Urinary bladder (tissue), 4 donors: ENCODE measurements at places on chromosomes 5 and 9. TPM values are rescaled to one million over a fixed set of nuclear protein-coding genes. Genes with fewer than 3 reads are reported as not detected.

DNA sequence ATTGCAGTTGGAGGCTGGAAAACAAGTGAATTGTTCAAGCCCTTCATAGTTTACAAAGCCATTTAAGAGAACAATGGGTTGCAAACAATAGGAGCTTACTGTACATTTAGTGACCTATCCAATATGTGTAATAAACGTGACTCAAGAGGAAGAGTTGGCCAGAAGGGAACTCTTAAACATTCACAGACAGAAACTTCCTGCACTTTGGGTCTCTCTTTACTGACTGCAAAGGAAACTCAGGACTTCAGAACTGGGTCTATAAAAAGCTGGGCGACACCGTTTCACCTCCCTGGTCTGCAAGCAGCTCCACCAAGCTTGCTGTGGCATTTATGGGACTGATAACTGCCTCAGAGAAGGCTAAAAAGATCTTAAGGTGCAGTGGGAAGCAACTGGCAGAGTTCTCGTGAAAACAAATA, 48.7 kb upstream of the SPATA31D4 start:
- no peak for DNase-seq

- DNase-seq: no peak
These were observed 245.9 kb upstream of the ADAMTSL1 start for GRCh38 chr9:18228101-18228500.

DNA sequence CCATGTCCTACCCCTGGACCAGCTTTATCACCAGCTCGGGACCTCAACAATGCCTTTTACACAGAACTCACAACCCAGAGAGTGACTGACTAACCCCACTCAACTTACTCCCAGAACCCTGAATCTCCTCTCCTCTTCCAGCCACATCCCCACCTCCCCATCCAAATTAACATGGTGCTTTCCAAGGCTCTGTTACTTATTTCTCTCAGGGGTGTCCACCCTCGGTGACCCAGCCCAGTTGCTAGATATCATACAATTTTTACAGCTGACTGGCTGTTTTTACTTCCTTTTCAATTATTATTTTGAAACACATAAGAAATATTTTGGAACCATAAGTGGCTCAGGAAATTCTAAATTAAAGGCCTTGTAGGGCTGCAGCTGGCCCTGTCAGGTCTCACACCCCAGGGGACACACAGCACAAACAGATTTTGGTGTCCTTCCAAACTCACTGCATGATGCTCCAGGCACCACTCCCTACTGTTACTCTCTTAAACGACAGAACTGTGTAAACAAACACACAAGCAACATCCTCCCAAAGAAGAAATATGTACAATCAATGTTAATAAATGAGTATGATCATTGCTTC, 180.6 kb downstream of the ADAMTS12 start:
- no peak for DNase-seq

- no peak for DNase-seq
These were observed 4.4 kb downstream of the MPDZ start for GRCh38 chr9:13274886-13275641.

DNA sequence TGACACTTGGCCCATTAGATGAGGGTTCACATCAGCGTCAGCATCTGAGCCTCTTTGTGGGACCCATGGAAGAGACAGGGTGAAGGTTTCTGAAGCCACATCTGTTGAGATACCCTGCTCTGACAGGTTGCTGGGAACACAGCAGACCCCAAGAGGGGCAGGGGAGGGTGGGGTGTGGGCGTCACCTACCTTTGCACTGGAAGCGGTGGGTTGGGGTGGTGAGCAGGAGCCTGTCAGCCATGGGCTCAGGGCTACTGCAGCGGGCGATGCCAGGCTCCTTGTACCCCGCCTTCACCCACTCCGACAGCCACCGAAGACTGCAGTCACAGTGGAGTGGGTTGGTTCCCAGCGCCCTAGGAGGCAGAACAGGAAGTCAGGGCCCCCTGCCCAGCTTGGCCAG, 131.5 kb upstream of the PANK3 start:
- no peak for DNase-seq

DNA sequence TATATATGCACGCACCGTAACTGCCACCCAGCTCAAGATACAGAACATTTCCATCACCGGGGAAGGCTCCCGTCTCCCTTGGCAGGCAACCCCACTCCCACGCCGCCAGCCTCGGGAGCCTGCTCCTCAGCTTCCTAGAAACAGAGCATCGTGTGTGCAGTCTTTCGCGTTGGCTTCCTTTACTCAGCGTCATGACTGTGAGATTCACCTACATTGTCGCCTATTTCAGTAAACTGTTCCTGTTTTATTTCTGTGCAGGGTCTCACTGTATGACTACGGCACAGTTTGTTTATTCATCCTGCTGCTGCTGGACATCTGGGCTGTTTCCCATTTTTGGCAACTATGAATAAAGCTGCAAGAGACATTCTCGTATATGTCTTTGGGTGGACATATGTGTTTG, 90.7 kb downstream of the STK10 start:
- no peak for DNase-seq

DNA sequence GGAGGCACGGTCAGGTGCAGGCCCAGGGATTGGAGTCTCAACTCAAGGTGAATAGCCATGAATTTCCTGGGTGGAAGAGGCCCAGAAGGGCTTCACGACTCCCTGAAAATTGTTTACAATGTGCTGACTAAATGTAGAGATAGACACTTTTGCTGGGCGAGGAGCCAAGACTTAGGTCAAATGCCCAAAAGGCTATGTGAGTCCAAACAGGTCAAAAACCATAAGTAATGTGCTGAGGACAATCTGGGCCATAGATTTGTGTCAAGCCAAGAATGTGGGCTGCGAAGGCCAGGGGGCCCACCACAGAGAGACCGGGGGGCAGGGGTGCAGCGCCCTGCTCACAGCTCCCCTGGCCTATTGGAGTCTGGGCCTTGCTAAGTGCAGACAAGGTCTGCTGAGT, 197.8 kb downstream of the HSPA4 start:
- DNase-seq: no peak

GRCh38 chr5:10857338-10857733, 96.3 kb upstream of the DAP start:
- no peak for DNase-seq

Gene LCN9
- total RNA-seq: not detected

Gene CNTLN
- total RNA-seq: 49.3 TPM

Gene AGTPBP1
- 31.3 TPM for total RNA-seq

Gene EIF4E1B
- not detected for total RNA-seq

Gene PDE6A
- 0.05 TPM for total RNA-seq

Gene CCDC152
- total RNA-seq: 3.3 TPM
